ENCODE measurements at places on chromosomes 11 and 22. TPM values are rescaled to one million over a fixed set of nuclear protein-coding genes. Genes with fewer than 3 reads are reported as not detected.

The NLRP10 gene
- total RNA-seq: not detected

DNA sequence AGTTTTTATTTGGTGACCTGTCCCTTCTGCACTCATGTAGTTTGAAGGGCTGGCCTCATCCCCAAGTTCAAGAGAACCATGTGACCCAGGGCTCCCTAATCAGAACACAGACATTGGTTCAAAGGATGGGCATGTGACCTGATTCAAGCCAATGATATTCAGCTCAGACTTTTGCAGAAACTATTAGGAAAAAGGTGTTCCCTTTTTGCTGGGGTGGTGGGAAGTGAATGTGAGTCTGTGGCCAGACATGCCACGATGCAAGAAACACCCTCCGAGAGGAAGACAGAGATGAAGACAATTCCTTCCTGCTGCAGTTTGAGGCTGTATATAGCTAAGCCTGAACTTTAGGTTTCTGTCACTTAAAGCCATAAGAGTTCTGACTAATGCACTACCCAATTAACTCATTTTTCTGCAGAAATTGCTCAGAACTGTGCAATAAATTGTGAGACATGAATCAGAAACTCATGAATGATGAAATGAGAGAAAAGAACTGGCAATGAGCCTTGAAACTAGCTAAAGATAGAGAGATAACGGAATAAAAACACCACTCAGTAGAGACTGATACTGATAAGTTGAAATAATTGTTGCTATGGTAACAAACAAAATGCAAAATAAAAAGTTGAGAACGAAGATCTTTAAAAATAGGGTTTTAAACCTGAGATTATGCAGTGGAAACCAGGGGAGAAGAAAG, 9.2 kb upstream of the MAPK1 start:
- DNase-seq: peak; percentile 50

- no peak for DNase-seq
Observed at GRCh38 chr11:116192509-116193210, 580.1 kb downstream of the BUD13 start.

The PDE2A gene
- 0.97 TPM for total RNA-seq

- peak; percentile 74 for DNase-seq
Observed at GRCh38 chr11:64060861-64061444, 25.2 kb downstream of the FLRT1 start.

The ARHGAP8 gene
- 2.4 TPM for total RNA-seq

GRCh38 chr22:43364169-43364435, 20.9 kb upstream of the SCUBE1 start:
- no peak for DNase-seq

DNA sequence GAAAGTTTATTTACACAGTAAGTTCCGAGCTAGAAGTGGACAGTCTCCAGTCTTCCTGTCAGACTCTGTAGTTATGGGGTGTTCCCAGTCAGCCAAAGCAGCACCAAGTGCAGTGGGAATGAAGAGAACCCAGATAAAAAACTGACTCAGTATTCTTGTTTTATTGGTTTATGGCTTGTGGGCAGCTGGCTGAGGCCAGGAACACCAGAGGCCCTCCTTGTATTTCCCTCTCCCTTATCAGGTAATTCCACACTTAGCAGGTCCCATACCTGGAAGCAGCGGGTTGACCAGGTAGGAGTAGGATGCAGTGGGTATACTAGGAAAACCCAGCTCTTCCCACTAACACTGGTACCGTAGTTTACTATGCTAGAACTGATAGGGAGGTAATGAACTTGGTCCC, 3.5 kb upstream of the BACE1-AS start:
- no peak for DNase-seq

GRCh38 chr11:12269104-12269441, 108.3 kb upstream of the PARVA start:
- no peak for DNase-seq

DNA sequence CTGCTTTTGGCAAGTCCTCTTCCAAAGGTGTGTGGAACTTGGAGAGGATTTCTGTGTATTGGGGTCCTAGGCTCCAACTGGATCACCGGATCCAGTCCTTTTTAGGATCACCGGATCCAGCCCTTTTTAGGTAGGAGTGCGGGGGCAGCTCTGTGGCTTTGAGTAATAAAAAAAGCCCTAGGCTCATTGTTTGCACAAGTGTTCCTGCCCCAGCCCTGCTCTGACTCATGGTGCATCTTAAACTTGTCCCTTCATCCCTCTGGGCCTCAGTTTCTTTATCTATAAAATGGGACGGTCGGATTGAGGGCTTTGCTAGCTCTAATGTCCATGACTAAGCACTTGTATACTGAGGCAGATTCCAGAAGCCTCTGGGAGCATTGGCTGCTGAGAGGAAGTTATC, 22.7 kb upstream of the CD44 start:
- DNase-seq: no peak

DNA sequence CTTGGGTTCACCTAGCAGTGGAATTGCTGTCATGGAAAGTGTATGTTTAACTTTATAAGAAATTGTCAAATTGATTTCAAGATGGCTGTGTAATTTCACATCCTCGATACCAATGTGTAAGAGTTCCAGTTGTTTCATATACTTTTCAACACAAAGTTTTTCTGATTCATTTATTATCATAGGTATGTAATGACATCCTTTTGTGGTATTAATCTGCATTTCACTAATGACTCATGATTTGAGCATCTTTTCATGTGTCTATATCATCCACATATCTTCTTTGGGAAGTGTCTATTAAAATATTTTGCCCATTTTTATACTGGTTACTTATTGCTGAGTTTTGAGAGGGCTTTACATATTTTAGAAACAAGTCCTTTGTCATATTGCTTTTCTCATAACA, 17.0 kb upstream of the GLYATL1B start:
- no peak for DNase-seq

The VPREB1 gene
- not detected for total RNA-seq

DNA sequence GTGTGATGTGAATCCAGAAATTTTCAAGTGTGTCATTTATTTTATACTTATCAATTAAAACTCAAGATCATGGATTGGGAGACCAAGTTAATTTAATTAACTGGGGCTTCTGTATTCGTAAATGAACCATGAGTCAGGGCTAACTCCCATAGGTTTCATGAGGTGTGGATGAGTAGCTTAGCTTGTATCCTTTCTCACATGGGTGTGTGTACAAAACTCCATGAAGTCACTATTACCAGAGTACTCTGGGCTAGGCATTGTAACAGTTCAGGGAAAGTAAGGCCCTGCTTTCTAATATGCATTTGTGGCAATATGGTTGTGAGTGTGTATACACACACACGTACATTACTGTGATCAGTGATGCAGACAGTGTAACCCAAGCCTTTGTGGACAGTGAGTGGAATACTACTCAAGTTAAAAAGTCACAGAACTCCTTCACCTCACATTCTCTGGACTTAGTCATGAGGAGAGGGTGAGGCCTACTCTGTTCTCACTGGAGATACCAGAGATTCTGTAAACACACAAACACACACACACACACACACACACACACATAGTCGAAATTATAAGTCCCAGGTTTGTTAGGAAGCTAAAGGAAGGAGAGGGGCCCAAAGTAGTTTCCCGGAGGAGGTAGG, 3.5 kb downstream of the CNTF start:
- DNase-seq: no peak

The GPHA2 gene
- total RNA-seq: not detected

DNA sequence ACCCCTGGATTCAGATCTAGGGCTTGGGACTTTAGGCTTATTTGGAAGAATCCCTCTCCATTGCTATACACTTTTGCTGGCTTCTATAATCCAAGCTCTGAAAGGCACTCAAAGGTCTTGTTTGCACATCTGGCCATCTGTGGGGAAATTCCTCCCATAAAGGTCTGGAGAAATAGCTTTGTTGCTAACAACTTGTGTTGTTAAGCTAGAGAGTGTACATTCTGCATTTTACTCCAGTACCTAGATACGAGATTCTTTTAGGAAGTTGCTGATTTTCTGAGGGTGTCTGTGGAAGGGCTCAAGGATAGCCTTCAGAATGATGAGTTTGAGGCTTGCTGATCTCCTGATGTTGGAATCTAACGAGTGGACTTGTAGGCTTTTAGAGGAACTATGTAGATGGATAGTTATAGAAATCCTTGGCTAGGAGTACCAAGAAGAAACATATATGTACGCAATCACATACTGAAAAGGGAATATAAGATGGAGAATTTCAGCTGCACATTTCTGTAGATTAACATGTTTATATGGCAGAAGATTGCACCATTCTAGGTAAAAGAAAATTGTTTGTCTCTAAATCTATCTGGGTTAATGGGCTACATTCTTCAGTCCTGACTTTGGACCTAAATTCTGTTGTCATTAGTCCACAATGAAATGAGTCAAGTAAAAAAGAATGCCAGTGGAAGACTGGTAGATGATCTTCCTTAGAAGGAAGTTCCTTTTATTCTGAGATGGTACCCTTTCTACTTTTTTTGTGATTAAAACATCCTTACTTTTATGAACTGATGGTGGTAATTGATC, 51.0 kb downstream of the UBASH3B start:
- no peak for DNase-seq

GRCh38 chr11:69874984-69875624, 55.9 kb upstream of the FGF3 start:
- no peak for DNase-seq

The CALCA gene
- total RNA-seq: not detected

GRCh38 chr11:63853476-63853875, 14.6 kb downstream of the MARK2 start:
- no peak for DNase-seq
